Jurkat, Clone E6-1 (cell line): ENCODE measurements at places on chromosomes 16 and 17.
A peak's percentile ranks its signal among the peaks of the same experiment; 100 is the strongest.

DNA sequence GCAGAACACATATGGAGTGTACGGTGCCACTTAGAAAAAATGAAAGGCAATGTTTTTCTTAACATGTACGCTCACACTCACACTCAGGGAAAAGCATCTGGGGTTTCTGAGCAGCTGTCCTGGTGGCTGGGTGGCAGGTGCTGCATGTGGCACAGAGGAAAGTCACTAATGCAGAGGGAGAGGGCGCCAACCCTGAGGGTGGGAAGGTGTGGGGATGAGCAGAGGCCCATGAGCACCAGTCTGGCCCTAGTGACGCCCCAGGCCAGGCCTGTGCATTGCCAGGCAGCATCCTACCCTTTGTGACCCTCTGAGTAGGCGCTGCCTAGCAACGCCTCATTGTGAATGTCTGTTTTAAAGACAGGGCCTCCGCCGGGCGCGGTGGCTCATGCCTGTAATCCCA is 19.1 kb upstream of the LCMT1 start:
- DNase-seq: peak; percentile 35

DNA sequence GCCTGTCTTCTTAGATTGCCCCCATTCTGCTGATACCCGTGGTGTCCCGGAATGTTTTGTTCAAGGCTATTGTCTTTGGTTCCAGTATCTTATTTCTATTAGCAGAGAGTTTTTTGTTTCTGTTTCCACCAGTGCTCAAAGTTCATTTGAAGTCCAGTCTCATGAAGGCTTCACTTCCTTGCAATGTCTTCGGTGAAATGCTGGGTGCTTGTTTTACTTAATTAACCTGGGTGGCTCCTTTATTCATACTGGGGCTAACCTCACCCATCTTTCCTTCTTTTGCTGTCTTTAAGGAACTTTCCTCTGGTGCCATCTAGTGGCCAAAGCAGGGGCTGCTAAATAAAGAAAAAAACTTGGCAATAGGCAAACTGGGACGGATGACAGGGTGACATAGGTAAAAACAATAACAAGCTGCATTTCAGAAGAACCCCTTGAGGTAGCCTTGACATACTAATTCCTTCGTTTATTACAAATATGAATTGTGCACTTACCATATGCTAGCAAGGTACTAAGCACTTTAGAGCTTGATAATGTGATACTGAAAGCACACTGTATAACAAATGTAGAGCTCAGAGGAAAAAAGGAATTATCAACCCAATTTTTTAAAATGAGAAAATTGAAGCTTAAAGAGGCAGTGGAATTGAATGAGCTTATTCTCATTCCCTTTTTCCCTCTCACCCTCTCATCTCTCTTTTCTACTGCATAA is 2.8 kb upstream of the SMIM36 start:
- DNase-seq: peak; percentile 75

- DNase-seq: no peak
Measured at GRCh38 chr17:81713004-81713555, 996 bp downstream of the SLC25A10 start.

DNA sequence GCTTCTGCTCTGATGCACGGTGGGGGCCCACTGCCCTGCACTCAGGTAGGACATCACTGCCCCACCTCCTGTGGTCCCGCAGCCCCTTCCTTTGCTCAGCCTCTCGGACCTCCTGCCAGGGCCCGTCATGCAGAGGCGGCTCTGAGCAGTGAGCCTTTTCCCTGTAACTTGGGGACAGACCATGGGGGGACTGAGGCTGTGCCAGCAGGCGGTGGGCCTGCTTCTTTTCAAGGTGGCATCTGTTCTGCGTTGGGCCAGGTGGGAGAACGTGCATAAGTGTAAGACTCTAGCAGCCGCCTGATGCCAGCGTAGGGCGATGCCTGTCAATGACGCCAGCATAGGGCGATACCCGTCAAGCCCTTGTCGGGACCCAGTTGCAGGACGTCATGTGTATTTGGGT is 40.3 kb upstream of the ZNF469 start:
- no peak for DNase-seq

DNA sequence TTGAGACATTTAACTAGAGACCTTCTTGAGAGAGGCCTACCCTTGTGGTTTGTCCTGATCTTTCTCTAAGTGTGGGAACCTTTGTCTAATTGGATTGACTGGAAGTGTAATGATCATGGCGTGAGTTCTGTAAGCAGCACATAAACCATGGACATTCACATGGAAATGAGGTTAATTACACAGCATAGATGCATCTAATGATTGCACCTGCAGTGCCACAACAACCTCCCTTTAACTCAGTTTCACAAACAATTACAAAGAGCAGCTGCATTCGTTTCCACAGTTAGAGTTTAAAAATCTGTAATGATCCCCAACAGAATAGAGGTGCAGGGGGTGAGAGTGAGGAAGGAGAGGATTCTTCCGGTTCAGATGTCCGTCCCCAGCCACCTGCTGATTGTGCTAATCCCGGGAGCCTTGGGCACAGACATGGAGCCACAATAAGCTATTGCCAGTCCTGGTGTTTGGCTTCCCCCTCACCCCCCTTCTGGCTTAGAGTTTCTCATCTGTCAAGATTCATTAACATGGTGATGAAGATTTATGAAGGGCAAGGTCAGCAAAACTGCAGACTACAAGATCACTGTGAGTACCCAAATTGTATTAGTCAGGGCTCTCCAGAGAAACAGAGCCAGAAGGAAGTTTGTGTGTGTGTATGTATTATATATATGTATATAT is 659.2 kb upstream of the SOX9 start:
- no peak for DNase-seq

- no peak for DNase-seq
Measured at GRCh38 chr16:13939821-13940220, 19.9 kb downstream of the ERCC4 start.

DNA sequence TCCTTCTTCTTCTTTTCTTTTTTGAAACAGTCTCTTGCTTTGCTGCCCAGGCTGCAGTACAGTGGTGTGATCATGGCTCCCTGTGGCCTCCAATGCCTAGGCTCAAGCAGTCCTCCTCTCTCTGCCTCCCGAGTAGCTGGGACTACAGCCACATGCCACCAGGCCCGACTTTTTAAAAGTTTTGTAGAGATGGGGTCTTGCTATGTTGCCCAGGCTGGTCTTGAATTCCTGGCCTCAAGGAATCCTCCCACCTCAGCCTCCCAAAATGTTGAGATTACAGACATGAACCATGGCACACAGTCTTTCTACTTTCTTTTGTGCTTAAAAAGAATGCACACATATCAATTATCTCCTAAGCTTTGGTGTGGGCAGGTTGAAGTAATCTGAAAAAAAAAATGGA is 61.0 kb upstream of the DNAJA2 start:
- no peak for DNase-seq

GRCh38 chr17:38344420-38344745 is 627 bp upstream of the GPR179 start:
- DNase-seq: no peak

GRCh38 chr16:89860747-89861304 is 12.6 kb upstream of the TCF25 start:
- no peak for DNase-seq

GRCh38 chr16:49854796-49855203 is 1.1 kb downstream of the ZNF423 start:
- no peak for DNase-seq

DNA sequence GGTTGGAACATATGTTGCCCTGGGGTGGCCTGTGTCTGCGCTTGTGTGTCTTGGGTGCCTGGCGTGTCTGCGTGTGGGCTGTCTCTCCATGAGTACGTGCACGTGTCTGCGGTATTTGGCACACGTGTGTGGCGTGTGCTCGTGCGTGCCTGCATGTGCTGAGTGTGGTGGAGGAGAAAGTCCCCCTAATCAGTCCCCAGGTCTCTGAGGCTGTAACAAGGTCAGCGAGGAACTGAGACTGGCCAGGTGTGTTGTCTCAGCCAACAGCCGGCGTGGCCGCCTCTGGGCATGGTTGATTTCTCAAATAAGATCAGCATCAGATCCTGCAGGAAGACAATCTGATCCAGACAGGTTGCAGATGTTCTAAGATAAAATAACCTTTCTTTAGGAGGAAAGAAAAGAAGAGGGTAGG is 3.5 kb upstream of the CPNE7 start:
- no peak for DNase-seq

GRCh38 chr17:47311420-47311819 is 12.3 kb upstream of the EFCAB13 start:
- no peak for DNase-seq

DNA sequence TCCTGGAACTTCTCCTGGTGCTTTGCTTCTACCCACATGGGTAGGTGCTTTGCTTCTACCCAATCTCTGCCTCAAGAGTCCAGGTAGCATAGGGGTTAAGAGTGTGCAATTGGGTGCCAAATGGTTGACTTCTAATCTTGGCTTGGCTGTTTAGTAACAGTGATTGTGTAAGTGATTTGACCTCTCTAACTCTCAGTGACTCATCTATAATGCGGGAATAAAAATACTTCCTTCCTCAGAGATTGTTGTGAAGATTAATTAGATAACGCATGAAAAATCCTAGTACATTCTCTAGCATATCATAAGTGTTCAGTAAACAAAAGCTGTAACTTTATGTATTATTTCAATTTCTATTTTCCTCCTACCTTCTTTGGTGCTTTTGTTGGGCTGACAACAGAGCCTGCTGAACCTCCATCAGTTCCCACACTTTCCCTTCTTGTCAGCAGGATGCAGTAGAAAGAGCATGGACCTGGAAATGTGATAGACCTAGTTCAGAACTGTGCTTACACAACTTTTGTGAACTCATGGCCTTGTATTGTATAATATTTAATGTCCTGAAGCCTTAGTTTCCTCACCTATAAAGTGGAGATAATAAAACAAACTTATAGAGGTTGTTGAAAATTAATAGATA is 72.9 kb upstream of the SMIM36 start:
- no peak for DNase-seq

DNA sequence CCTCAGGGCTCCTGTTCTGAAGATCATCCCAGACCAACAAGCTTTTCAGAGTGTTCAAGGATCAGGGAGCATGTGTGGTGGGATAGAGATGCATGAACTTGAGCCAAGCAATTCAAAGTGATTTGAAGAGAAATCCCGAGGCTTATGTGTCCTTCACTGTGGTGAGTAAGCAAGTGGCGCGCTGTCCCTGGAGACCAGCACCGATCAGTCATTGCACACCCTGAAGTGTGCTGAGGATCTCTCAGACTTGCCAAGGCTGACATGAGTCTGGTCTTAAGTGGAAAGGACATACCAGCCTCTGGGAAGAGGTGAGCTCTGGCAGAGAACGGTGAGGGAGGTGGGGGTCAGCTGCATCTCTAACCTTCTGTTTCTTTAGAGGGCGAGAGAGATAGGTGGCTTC is 43.8 kb upstream of the CDH13 start:
- no peak for DNase-seq

DNA sequence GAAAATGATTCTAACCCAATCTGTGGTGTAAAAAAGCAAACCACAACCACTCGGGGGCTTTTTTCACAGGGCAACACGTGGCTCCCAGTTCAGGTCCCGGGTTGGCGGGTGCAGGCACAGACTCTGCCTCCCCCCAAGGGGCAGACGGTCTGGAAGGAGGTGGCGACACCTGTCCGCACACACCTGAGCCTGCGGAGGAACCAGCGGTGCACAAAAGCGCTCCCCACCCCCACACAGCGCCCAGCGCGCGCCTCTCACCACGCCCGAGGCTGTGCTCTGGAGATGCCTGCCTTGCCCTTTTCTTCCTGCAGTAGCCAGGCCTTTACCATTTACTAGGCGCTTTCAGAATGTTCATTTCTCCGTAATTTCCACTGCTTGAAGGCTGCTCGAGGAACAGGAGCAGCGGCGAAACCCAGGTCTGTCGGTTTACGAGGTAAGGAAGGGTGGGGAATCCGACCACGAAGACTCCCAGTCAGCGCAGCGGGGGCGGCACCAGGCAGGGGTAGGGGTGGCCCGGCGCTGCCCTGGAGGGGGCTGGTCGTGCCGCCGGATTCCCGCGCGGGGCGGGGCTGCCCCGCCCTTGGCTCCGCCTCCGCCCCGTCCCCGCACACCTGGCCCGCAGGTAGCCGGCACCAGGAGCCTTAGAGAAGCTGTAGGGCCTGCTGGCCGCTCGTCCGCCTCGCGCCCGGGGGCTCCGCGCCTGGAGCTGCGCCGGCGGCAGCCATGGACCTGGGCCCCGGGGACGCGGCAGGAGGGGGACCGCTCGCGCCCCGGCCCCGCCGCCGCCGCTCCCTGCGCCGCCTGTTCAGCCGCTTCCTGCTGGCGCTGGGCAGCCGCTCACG is at the start of gene USP43:
USP43 (plus strand) TSS at position 608 of the 842 bp plus-strand sequence; CDS start at position 724, 116 bp downstream.
- DNase-seq: no peak

DNA sequence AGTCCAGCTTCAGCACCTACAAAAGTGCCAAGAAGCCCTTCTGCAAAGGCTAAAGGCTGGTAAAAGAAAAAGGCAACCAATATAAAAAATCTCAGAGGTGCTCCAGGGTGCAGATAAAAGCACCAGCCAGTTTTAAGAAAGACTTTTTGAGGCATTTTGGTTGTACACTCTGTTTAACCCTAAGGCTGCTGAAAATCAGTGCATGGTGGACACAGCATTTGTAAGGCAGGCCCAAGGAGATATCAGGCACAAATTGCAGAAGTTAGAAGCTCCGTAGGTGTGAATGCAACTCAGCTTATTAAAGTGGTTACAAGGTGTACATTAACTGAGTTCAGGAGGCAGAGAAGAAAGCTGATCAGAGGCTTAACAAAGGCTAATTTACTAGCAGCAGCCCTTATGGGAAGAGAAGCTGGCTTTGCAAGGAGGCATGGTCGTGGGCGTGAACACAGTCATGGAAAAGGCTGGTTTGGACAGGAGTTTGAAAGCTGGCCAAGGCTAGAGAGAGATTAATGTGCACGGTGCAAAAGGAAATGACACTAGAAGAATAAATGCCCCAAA is 21.1 kb downstream of the ACSM1 start:
- DNase-seq: no peak

- DNase-seq: no peak
Measured at GRCh38 chr17:80807014-80807413, 184.6 kb upstream of the CHMP6 start.

GRCh38 chr17:60089096-60089806 is 10.5 kb upstream of the HEATR6 start:
- DNase-seq: no peak

GRCh38 chr17:48025040-48025903 is 12.3 kb downstream of the COPZ2 start:
- DNase-seq: peak; percentile 95

DNA sequence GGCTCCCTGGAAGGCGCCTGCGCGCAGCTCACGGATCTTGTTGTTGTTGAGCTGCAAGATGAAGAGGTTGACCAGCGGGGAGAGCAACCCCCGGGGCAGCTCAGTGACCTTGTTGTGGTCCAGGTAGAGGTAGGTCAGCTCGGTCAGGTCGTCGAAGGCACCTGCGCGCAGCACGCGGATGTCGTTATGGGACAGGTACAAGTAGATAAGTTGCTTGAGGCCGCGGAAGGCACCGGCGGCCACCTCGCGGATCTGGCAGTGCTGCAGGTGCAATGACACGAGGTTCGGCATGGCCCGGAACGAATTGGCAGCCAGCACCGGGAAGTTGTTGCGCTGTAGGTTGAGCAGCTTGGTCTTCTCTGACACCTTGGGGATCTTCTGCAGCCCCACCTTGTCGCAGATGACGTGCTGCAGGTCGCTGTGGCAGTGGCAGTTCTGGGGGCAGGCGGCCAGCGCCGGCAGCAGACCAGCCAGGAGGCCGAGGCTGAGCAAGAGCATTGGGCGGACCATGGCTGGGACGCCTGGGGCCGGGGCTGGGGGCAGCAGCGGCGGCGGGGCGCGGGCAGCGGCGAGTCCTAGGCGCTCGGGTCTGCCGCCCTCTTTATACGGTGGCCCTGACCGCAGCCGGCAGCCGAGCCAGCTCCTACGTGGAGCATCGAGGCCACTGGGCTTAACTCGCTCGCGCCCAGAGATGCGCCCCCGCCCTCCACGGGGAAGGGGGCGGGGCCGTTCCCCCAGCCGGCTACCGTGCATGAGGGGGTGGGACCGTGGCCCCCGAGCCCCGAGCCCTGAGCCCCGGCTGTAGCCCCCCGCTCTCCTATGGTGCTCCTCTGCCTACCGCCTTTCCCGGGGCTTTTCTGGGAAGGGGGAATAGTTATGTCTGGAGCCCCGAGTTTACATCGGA is at the start of gene CHAD:
CHAD (minus strand) TSS at position 577 of the 904 bp plus-strand sequence; CDS start at position 510, 67 bp downstream.
- no peak for DNase-seq
